Kidney epithelial cell (primary cell): ENCODE measurements at places on chromosomes 11 and 22.

- no peak for DNase-seq
These were observed 481.8 kb downstream of the BRD1 start for GRCh38 chr22:49345896-49346295.

GRCh38 chr11:87331273-87331672 is 293.5 kb downstream of the TMEM135 start:
- DNase-seq = no peak

- no peak for DNase-seq
These were observed 57.5 kb upstream of the RBFOX2 start for GRCh38 chr22:36086170-36086490.

DNA sequence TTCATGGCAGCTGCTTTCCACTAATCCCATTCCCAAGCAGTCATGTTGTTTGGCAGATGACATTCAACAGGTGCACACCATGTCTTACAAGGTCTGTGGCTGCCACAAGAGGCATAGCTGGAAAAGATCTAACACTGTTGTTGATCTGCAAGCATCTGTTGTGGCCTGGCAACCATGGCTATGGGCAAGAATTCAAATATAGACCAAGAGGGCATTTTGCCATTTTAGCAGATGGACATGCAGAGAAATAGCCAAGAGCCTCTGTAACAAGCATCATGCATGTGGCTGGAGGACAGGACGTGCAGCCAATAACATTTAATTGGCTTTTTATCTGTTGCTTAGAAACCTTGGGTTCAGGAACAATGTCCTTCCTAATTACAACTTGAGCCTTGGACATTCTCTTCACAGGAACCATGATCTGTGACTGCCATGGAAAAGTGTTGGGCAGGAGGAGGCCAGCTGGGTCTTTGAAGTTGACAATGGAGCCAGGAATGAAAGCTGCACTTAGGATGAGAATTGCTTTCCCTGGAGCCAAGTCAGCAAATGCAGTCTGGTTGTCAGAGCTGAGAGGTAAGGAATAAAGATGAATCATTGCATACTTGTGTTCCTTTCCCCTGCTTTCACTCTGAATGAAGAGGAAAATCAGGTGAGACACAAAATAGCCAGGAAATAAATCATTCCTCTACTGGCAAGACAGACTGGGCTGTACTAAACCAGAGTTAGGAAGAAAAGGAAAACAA is 113.6 kb upstream of the ANO5 start:
- DNase-seq = no peak

- DNase-seq = no peak
These were observed 25.8 kb downstream of the PPME1 start for GRCh38 chr11:74196781-74197486.

DNA sequence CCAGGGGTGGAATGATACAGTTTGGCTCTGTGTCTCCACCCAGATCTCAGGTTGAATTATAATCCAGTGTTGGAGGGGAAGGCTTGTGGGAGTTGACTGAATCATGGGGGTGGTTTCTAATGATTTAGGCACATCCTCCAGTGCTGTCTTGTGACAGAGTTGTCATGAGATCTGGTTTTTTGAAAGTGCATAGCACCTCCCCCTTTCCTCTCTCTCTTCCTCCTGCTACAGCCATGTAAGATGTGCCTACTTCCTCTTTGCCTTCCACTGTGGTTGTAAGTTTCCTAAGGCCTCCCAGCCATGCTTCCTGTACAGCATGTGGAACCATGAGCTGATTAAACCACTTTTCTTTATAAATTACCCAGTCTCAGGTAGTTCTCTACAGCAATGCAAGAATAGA is 45.1 kb downstream of the THAP12 start:
- no peak for DNase-seq

GRCh38 chr22:36968249-36968964 is 50.8 kb downstream of the TST start:
- no peak for DNase-seq

DNA sequence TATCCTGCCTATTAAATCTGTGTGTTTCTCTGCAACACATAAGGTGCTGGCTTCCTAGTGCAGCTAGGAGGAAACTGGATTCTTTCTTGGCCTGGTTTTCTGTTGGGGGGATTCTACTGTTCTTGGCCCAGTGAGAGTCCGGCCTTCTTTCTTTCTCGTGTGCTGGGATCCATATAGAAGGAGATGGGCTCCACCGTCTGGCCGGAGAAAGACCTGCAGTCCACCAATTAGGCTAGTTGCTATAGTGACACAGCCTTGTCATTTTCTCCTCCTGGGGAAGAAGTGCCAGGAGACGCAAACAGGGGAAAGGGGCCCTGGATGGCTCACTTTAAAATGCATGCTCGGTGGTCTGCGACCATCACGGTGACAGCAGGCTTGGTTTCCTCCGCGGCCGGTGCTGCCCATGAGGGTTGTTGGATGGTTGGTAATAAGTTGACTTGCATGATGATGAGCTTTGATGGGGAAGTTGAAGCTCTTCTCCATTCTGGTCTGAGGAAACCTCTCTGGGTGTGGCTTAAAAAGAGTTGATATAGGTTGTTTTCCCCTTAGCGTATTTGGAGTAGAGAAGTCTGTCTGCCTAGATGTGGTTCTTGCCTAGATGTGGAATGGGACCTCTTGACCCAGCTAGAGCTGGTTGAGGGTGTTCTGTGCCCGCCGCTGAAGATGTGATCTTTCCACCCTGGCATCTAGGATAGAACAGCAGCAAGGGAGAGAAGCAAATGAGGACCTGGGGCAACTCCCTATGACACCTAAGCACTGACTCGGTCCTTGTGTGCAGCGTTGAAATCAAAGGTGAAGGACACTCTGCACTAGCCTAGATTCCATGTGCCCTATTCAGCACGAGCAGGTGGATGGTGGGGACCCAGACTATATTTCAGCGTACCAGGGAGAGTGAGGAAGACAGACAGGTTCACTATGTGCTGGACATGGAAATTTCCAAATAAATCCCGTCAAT is 1335.0 kb downstream of the BRD1 start:
- peak; percentile 10 for DNase-seq

DNA sequence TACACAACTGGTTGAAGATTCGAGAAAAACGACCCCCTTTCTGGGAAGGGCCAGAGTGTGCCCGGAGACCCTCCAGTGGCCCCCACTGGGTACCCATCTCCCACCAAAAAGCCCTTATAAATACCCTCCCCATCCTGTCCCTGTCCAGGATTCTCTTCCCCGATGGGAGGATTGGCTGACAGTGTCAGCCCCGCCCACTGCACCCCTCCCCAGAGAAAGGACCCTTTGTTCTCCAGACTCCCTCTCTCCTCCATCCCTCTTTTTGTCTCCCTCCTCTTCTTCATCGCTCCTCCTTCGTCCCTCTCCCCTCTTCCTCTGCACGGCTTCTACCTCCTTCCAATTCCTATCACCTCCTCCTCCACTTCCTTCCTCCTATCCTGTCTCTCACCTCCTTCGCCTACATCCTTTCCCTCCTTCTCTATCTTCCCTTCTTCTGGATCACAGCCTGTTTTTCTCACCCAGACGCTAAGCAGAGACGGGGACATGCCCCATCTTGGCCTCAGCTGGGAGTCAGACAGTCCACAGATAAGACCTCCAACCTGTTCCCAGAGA is 13.3 kb upstream of the MEN1 start:
- no peak for DNase-seq

- DNase-seq = no peak
These were observed 6.0 kb upstream of the SYT7 start for GRCh38 chr11:61586792-61587430.

GRCh38 chr11:26764315-26764714 is 42.5 kb upstream of the SLC5A12 start:
- no peak for DNase-seq

- no peak for DNase-seq
These were observed 86.8 kb upstream of the CRTAM start for GRCh38 chr11:122751292-122752070.

- peak; percentile 94 for DNase-seq
These were observed 7.5 kb upstream of the MICAL3 start for GRCh38 chr22:18031695-18032454.

- no peak for DNase-seq
These were observed 15.3 kb downstream of the BLID start for GRCh38 chr11:122100756-122101080.

- peak; percentile 81 for DNase-seq
These were observed 2.1 kb downstream of the MED15 start for GRCh38 chr22:20509344-20510047.

GRCh38 chr11:19181531-19182261 is 20.1 kb downstream of the CSRP3 start:
- DNase-seq = no peak

- no peak for DNase-seq
These were observed 352.2 kb downstream of the METTL15 start for GRCh38 chr11:28460348-28460747.

DNA sequence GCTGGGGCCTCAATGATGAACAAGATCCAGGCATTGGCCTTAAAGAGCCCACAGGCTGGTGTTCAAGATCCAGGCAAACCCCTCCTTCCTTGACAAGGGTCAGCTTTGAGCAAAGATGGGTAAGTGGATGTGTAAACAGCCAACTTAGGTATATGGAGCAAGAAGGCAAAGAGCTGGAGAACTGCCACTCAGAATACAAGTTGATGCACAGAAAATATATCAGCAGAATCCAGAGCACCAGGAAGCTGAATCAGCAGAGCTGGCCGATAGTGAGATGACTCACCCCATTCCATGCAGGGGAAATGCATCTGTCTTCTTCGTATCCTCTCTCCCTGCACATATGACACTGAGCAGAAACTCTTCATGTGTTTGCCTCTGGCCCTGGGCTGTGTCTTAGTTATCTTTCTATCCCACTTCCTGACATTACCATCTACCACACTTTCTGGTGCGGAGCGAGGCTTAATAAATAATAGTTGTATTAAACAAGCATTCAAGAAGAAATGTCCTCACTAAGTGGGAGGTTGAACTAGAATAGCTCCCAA is 57.8 kb downstream of the ENDOD1 start:
- DNase-seq = peak; percentile 55

DNA sequence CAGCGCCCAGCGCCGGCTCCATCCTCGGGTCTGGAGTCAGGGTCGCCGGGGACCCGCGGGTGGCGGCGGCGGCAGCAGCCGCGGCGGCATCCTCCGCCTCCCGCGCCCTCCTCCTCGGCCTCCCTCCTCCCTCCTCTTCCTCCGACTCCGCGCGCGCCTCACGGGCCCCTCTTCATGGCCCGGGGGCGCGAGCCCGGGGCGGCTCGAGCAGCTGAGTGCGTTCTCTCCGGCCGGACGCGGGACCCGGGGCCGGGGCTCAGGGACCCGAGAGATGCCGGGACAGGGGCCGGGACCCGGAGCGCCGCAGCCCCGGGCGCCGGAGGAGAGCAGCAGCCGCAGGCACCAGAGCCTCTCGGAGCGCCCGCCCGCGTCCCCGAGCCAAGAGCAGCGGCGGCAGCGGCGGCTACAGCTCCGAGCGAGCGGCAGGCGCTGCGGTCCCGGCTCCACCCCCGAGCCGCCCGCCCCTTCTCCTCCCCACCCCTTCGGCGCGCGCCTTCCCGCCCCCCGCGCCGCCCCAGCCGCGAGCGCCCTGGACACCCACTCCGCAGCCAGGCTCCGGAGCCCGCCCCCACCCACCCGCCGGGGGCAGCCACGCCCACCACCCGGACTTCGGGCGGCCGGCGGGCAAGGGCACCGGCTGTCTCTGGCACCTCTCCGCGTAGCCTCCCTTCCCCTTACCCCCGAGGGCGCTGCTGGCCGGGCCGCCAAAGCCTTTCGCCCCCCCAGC is at the start of gene CHST1:
TSS of gene CHST1 (minus strand) at position 417 of the 727 bp plus-strand sequence. CDS start 14,699 bp downstream, outside the sequence.
- no peak for DNase-seq

GRCh38 chr11:107792049-107792443 is 66.5 kb downstream of the SLC35F2 start:
- no peak for DNase-seq

DNA sequence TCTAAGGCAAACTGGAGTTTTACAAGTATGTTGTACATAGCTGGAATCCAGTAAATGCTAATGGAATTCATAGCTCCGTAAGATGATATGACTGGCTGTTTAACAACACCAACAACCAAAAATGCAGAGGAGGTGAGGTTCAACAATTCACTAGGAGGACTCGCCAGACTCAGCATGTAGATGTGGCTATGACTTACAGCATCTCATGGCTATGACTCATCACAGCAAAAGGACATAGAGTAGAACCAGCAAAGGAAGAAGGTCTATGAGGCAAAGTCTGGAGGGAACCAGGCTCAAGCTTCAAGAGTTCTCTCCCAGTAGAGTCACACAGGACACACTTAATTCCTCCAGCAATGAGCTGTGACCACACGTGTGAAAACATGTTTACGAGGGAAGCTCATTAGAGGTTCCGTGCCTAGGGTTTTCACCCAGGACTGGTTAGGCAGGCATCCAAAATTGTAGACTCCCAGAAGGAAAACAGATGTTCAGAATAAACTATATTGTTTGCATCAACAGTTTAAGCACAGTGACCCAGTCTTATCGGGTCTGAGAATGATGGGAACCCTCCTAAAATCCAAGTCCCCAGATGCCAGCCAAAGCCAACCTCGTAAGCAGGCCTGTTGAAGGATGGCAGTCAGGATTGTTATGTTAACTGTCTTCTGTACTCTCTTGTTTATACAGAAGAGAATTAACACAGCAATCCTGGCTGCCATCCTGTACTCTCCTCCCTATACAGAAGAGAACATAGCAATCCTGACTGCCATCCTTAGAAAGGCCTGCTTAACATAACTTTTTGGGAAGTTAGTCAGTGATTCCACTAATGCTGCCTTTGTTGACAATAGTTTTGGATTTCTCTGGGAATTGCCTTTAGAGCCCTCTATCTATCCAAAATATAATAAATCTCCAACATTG is 116.6 kb downstream of the LARGE1 start:
- peak; percentile 19 for DNase-seq

GRCh38 chr22:19808873-19809478 is 45.7 kb downstream of the GNB1L start:
- DNase-seq = no peak

GRCh38 chr22:49025791-49026493 is 801.7 kb downstream of the BRD1 start:
- no peak for DNase-seq

DNA sequence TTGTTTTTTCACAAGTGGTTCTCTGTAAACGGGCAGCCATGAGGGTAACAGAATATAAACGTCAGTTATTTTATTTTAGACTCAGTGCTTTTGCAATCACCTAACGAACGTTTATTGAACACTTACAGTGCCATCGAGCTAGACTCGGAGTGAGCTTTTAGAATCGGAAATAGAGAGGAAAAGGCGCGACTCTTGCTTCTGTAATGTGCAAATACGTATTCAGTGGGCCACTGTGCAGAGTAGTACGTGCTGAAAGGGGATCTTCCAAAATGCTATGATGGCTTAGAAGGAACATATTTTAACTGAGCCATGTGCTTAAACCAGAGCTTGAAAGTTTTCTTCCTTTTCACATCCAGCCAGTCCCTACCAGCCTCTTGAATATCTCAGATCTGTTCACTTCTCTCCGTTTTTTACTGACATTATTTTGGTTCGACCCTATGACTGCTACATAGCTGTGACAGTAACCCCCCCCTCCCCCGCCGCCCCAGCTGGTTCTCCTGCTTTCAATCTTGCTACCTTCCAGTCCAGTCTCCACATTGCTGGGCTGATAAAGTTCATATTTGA is 468 bp downstream of the DDIAS start:
- no peak for DNase-seq
